ENCODE measurements at places on chromosomes 13 and 19.
A peak's percentile ranks its signal among the peaks of the same experiment; 100 is the strongest.

- no peak for DNase-seq
These were observed 59.5 kb downstream of the TNFSF11 start for GRCh38 chr13:42633495-42633894.

- no peak for DNase-seq
These were observed 2.4 kb downstream of the MAG start for GRCh38 chr19:35294328-35294727.

DNA sequence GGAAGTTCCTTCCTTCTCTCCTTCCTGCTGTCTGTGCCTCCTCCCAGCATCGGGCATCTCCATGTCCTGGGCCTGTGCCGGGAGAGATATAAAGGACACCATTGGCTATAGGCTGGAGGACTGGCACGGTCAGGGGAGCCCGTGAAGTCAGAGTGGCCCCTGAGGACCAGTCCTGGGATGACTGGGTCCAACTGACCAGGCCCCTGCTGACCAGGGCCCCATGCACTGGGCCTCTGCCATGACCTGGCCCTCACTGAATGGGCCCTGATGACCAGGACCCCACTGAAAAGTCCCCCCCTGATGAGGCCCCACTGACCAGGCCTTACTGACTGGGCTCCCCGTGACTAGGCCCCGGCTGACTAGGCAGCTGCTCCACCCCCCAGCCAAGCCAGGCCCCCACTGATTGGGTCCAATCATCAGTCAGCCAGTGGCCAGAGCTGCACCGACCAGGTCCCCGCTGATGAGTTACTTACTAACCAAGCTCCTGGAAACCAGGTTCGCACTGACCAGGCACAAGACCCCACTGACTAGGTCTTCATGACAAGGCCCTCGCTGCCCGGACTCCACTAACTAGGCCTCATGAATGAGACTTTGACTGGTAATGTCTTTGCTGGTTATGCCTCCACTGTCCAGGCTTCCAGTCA, 20.0 kb upstream of the ZNF14 start:
- no peak for DNase-seq

- no peak for DNase-seq
These were observed 120.9 kb upstream of the KL start for GRCh38 chr13:32895296-32895695.

- no peak for DNase-seq
These were observed 451 bp downstream of the NOSIP start for GRCh38 chr19:49579947-49580263.

- DNase-seq, result no peak
These were observed 46.1 kb upstream of the TUBGCP3 start for GRCh38 chr13:112634102-112634501.

DNA sequence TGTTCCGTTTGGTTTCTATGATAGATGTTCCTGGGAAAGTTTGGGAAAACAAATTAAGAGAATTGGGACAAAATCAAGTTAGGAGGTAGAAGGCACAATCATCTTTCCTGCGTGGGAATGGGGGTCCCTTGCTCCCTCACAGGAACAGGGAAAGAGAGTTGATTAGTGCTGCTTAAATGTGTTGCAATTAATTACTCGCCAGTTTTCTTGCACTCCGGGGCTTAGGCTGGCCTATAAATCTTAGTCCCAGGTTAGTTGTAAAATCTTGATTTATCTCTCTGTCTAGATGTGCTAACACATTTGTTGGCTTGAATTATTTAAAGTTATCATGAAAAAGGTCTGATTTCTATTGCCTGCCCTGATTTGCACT, 10.1 kb downstream of the B3GLCT start:
- no peak for DNase-seq

DNA sequence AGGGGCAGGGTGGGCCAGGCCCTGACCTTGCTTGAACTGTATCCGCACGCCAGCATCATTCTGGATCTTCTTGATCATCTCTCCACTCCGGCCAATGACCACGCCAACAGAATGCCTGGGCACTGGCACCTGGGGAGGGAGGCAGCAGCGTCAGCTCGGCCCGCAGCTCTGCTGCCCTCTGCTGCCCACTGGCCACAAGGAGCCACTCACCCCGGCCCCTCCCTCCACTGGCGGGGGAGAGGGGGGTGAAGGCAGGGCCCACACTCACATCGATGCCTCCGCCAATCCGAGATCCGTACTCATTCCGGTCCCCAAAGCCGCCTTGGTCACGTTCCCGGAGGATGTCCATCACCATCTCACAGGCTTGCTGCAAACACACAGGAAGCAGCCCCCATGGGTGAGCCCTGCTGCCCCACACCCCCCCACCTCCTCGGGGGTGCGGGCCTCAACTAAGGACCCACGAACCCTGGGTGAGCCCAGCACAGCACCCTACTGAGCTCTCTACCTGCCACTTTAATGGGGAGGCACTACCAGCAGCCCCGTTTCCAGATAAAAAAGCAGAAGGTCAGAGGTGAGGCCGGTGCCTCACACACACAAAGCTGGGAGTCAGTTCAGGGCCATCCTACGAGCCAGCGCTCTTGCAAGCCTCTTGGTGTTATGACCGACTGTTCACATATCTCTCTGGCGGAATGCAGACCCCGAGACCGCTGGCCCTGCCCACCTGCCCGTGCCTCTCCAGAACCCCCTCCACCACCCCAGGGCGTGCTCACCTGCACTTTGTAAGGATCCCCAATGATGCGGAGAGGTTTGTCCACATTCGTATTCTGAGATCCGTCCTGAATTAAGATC, 6.7 kb downstream of the KHSRP start:
- no peak for DNase-seq

DNA sequence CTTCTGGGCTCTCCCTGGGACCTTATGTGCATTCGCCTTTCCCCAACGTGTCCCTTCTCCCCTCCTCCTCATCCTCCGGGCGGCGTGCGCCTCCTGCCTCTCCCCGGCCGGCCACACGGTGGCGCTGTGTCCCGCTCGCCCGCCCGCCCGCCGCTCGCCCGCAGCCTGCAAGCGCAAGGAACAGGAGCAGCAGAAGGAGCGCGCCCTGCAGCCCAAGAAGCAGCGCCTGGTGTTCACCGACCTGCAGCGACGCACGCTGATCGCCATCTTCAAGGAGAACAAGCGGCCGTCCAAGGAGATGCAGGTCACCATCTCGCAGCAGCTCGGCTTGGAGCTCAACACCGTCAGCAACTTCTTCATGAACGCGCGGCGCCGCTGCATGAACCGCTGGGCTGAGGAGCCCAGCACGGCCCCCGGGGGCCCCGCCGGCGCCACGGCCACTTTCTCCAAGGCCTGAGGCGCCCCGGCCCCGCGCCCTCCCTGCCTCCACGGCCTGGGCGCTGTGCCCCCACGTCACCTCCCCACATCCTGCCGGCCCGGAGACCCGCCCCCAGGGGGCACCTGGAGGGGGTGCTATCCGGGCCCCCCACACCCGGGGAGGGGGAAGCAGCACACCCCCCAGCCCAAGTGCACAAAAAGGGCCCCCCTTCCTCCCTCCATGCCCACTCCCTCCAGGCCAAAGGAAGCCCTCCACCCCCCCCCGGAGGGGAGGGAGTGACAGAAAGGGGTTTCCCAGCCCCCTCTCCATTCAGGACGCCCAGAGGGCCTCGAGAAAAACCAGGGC, 21.9 kb downstream of the ONECUT3 start:
- no peak for DNase-seq

- no peak for DNase-seq
These were observed 52.0 kb downstream of the DPF1 start for GRCh38 chr19:38172001-38172400.

GRCh38 chr13:39879286-39880035, 224.0 kb downstream of the COG6 start:
- DNase-seq, result no peak

- DNase-seq, result no peak
These were observed 24.1 kb upstream of the CASP14 start for GRCh38 chr19:15025217-15025616.

DNA sequence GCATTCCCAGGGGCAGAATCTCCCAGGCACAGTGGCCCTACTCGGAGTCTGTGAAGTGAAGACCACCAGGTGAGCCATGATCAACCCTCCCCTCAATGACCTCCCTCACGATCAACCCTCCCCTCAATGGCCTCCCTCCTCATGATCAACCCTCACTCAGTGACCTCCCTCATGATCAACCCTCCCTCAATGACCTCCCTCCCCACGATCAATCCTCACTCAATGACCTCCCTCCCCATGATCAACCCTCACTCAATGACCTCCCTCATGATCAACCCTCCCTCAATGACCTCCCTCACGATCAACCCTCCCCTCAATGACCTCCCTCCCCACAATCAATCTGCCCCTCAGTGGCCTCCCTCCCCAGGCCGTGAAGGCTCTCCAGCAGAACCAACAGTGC, 32.1 kb downstream of the SBNO2 start:
- DNase-seq, result no peak

DNA sequence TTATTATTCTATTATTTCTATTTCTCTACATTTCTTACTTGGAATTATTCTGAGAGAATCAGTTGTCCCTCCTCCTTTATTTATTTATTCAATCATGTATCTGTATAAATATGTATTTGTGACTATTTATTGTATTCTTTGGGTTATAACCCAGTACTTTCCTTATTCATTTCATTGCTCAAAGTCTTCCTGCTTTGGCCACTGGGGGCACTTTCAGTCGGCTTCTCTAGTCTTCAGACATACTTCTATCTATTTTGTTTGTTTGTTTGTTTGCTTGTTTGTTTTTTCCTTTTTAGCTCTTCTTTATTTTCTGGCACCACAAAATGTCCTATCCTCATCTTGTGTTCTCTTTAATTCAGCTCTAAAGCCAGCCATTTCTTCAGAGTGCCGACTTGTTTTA, 260.4 kb downstream of the NALCN start:
- DNase-seq, result no peak

GRCh38 chr19:5882421-5882968, 12.2 kb upstream of the FUT5 start:
- DNase-seq, result no peak

DNA sequence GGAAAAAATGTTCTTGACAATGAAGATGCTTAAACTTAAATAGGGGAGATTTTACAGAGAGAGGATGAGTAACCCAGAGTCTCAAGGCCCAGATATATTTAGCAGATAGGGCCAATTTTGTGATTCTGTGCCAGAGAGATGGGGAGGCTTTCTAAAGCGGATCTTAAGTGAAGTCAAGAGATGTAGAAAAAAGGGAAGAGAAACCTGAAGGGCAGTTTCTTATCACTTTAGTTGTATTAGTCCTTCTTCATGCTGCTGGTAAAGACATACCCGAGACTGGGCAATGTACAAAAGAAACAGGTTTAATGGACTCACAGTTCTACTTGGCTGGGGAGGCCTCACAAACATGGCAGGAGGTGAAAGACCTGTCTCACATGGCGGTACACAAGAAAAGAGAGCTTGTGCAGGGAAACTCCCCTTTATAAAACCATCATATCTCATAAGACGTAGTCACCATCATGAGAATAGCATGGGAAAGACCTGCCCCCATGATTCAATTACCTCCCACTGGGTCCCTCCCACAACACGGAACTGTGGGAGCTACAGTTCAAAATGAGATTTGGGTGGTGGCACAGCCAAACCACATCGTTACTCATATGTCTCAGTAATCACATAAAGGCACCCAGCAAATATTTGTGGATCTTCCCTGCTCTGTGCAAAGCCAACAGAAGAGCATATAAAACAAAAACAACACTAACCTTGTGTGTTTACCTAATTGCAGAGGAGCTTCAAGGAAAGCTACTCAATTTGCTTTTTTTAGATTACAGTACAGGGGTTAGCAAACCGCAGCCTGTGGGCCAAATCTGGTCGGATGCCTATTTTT, 102.6 kb upstream of the MYCBP2 start:
- DNase-seq, result peak; percentile 33

- DNase-seq, result no peak
These were observed 39.6 kb upstream of the C1QTNF9 start for GRCh38 chr13:24269821-24270220.

- no peak for DNase-seq
These were observed 1.4 kb downstream of the TDRD3 start for GRCh38 chr13:60398379-60398891.

- DNase-seq, result no peak
These were observed 20.3 kb downstream of the OLFM4 start for GRCh38 chr13:53048880-53049279.

- no peak for DNase-seq
These were observed 29.8 kb upstream of the ASF1B start for GRCh38 chr19:14165990-14166830.

- DNase-seq, result no peak
These were observed 391.7 kb upstream of the SGCG start for GRCh38 chr13:22789027-22789593.

GRCh38 chr19:47726467-47726866, 13.2 kb downstream of the EHD2 start:
- no peak for DNase-seq

DNA sequence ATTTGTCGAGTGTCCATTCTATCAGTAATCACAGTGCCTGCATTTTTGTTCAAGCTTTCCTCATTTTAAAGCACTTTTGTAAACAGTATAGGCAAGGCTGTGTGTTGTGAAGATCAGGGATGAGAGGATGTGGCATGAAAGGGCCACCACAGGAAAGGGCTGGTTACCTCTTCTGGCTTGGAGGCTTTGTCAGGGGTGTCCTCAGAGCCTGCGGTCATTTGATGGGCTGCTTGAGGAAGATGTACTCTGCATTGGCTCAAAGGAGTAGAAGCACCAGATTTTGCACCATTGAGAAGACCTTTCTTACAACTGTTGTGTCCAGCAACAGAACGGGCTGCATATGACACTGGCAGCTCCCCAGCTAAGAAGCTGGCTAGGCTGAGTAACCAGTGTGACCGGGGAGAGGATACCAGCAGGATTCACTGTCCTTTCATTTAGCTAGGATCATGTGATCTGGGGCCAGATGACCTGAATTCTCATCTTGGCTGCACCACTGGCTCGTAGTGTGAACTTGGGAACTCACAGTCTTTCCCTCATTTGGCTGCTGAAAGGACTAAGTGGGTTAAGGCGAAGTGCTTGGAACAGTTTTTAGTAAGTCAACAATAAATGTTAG, 380.2 kb downstream of the FGF9 start:
- DNase-seq, result no peak

GRCh38 chr19:45798995-45799517, 6.4 kb upstream of the DMWD start:
- peak; percentile 63 for DNase-seq

DNA sequence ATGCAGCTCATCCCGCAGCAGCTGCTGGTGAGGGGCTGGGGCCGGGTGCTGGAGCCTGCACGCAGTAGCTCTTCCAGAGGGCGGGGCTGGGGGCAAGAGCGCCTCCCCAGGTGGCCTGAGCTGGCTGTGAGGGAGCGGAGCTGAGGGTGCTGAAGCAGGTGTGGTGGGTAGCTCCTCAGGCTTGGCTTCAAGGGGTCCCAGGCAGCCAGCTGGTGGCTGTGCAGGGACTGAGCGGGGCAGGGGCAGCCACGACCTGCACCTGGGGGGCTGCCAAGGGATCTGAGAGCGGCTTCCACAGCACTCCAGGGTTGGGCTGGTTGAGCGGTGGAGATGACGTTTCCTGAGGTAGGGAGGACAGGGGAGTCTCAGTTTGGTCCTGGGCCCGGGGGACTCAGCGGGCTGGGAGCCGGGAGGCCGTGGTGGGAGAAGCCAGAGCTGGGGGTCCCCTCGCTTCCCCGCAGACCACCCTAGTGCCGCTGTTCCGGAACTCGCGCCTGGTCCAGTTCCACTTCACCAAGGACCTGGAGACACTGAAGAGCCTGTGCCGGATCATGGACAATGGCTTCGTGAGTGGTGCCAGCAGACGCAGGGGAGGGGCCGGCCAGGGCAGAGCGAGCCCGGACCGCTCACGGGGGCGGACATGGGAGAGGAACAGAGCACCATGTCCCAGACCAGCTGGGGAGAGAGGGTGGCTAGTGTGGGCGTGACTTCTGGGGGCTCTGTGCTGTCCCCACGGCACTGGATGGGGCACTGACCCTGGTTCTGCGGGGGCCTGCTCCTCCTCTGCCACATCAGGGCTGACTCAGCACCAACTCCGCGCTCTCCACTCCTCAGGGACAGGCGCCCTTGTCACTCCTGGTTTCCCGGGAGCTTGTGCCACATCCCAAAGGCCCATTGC, 7.4 kb downstream of the PTOV1 start:
- DNase-seq, result no peak

All from stimulated activated CD4-positive, alpha-beta T cell treated with anti-CD3 and anti-CD28 coated beads, Interleukin-4, amount 100 ng/mL, for 1 hour (primary cell).